Body of pancreas (tissue), 4 donors: ENCODE measurements at places on chromosomes 3 and 15. TPM values are rescaled to one million over a fixed set of nuclear protein-coding genes. Genes with fewer than 3 reads are reported as not detected.

Gene LAMB2
- 337 TPM for total RNA-seq

Gene CHL1
- total RNA-seq = 3.0 TPM

Gene RLBP1
- total RNA-seq = not detected

Gene TMEM40
- not detected for total RNA-seq

Gene THAP10
- total RNA-seq = 1.3 TPM

DNA sequence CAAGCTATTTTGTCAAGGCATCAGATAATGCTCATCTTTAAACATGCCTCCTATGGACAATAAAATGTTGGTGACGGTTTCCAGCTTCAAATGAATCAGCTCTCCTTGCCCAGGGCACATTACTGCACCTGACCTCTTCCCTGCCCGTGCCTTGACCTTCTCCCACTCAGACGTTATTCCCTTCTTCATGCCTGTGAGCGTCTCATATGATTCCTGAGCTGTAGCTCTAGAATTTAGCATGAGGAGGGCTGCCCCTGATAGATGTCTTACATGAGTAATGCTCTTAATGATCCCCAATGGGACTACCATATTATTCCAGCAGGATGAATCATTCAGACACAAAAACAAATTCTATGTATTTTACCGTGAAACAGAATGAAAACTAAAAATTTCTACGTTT is 762.7 kb downstream of the ROBO1 start:
- no peaks in the 10 kb centered on the region for H3K4me1 ChIP-seq
- H3K4me3 ChIP-seq = no peak overlapping the region
- DNase-seq = no peak
- no peaks in the 10 kb centered on the region for H3K27me3 ChIP-seq
- no peak overlapping the region for H3K27ac ChIP-seq

DNA sequence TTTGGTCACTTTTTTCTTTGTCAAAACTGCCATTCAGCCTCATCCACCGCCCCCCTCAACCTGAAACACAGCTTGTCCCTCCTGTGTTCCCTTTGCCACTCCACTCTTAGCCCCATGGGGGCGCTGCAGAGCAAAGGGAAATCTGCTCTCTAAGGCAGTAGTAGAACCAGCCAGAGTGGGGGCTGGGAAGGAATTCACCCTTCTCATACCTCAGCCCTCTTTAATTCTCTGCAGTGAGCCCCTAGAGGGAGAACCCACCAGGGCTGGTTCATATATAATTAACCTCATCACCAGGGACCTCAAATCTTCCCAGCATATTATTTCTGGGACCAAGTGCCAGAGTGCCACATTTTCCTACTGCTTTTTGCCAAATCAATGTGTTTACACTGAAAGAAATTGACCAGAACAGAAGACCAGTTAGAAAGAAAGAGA is 2.8 kb upstream of the BCL6 start:
- no peak overlapping the region for H3K27ac ChIP-seq
- peak; percentile 93 for DNase-seq
- no peaks in the 10 kb centered on the region for H3K27me3 ChIP-seq
- peaks cover 40% of the 10 kb centered on the region for H3K4me1 ChIP-seq
- no peaks in the 10 kb centered on the region for H3K36me3 ChIP-seq

- no peak overlapping the region for H3K27ac ChIP-seq
- no peaks in the 10 kb centered on the region for H3K36me3 ChIP-seq
- DNase-seq = no peak
- no peaks in the 10 kb centered on the region for H3K27me3 ChIP-seq
Observed at GRCh38 chr3:144593881-144594280, 622.3 kb downstream of the DIPK2A start.

DNA sequence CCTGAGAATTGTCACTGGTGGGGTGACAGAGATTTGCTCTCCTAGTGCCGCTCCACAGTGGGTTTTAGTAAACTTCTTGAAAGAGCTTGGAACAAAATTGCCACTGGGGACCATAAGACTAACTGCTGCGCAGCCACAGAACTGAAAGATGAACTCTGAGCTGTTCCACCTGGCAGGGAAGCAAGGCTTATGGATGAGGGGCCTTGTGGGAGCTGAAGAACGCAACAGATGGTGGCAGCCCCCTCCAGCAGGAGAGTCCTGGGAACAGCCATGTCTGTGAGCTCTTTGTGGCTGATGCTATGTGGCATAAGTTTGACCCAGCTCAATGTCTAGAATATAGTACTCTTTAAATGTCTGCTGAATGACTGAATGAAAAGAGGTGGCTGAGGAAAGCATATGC is 66.8 kb upstream of the C2CD4B start:
- no peak overlapping the region for H3K4me3 ChIP-seq
- H3K36me3 ChIP-seq = no peaks in the 10 kb centered on the region
- DNase-seq = no peak
- H3K4me1 ChIP-seq = no peaks in the 10 kb centered on the region
- no peaks in the 10 kb centered on the region for H3K27me3 ChIP-seq

DNA sequence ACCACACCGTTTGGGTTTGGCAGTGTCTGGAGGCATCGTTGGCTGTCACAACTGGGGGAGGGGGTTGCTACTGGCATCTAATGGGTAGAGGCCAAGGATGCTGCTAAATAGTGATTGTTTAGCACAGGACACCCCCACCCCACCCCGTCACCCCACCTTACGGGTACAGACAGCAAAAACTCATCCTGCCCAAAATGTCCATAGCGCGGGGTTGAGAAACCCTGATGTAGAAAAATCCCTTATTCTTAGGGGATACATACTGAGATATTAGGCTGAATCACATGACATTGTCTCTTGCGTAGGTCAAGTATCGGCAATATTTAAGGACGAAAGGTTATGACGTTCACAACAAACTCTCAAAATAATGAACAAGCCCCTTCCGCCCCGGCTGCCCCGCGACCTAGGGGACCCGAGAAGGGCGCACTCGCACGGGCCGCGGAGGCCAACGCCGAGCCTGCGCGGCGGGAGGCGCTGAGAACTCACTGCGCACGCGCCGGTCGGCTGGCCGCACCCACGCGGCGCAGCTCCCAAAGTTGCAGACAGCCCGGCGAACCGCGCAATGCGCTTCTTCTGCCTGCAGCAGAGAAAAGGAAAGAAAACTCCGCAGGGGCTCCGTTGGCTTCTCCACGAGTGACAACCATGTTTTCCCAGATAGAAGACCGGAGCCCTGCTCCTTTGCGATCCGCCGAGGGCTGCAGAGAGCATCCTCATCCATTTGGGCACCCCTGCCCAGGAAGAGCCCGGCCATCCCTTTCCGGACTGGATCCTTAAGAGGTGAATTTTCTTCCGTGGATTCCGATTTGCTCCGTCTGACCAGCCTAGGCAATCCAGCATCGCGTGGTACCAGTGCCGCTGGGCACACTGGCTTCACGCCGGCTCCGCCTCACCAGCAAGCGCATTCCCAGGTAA is 136.8 kb upstream of the CCDC54 start:
- peak; percentile 65 for DNase-seq
- H3K4me3 ChIP-seq = peak overlapping the region; percentile 73
- no peaks in the 10 kb centered on the region for H3K27me3 ChIP-seq
- peak overlapping the region; percentile 54 for H3K27ac ChIP-seq

DNA sequence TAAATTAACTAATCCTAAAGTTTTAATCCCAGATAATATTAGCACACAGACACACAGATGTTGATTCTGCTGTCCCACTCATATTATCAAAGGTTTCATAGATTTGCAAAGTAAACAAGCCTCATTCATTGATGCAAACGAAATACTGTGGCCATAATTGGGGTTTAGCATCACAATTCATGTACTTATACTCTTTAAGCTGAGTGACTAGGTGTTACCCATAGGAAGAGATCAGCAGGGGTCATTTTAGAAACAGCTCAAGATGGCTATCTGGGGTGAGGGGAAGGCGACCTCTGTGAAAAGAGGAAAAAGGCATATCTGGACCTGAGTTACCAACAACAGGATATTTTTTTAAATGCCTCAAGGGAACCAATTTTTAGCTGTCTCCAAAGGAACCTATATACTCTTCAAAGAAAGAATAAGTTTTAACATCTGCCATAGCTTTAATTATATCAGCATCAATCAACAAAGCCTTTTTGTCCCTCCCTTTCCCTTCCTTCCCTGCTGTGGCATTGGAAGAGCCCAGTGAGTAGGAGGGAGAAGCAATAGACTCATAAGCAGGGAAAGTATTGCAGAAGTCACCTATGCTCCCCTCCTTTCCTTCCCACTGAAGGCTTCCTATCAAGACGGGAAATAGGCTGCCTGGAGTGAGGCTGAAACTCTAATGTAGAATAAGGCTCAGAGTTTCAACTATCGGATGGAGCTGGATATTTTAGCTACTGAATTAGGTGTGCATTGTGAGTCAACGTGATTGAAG is 553.4 kb downstream of the ZIC1 start:
- H3K4me1 ChIP-seq = no peaks in the 10 kb centered on the region
- H3K36me3 ChIP-seq = no peaks in the 10 kb centered on the region
- no peak overlapping the region for H3K4me3 ChIP-seq
- H3K27me3 ChIP-seq = no peaks in the 10 kb centered on the region

DNA sequence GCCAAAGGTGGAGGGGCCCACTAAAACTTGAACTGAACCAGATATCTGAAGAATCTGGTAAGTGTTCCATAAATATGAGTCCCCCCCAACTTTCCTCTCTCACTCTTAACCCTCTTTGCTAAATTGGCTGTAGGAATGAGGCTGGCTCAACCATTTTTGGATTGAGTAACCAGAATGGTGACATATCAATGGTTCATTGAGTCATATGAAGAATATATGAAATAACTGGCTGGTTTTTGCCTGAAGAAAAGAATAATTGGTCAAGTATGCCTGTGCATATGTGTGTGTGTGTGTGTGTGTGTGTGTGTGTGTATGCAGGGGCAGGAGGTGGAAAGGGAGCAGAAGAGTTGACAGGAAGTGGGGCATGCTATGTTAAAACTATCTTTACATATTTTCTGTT is 472.9 kb upstream of the THBS1 start:
- no peaks in the 10 kb centered on the region for H3K4me1 ChIP-seq
- H3K27me3 ChIP-seq = no peaks in the 10 kb centered on the region
- DNase-seq = no peak
- H3K36me3 ChIP-seq = no peaks in the 10 kb centered on the region
- H3K4me3 ChIP-seq = no peak overlapping the region

DNA sequence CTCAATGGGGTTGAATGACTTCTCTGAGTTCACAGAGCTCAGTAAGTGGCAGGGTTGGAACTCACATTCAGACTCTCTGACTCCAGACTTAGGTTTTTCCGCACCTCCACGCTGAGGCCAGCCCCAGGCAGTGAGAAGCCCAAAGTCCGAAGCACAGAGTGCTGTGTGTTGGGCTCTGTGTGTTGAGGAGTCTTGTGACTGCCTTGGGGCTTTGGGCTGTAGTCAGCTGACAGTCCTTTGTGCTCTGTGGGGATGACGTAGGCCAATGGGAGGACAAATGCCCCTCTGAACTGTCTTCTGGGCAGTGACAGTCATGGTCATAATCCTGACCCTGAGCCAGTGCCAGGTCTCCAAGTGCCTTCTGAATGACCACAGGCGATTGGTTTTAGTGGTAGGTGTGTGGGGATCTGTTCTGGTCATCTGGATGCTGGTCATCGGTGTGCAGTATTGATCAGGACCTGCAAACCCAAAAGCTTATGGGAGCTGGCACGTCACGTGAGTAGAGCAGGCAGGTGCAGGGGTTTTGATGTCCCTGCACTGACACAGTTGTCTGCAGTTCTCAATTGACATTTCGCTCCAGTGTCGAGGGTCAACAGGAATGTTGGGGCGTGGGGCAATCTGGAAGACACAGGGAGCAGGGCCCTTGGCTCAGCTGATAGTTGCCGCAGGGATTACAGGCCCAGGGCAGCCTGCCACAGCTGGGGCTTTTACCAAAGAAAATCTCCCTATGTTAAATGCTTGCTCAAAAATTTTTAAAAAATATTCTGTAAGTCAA is 45.3 kb downstream of the CAPN3 start:
- no peaks in the 10 kb centered on the region for H3K27me3 ChIP-seq
- H3K36me3 ChIP-seq = no peaks in the 10 kb centered on the region
- H3K4me3 ChIP-seq = no peak overlapping the region
- DNase-seq = no peak
- H3K27ac ChIP-seq = no peak overlapping the region

DNA sequence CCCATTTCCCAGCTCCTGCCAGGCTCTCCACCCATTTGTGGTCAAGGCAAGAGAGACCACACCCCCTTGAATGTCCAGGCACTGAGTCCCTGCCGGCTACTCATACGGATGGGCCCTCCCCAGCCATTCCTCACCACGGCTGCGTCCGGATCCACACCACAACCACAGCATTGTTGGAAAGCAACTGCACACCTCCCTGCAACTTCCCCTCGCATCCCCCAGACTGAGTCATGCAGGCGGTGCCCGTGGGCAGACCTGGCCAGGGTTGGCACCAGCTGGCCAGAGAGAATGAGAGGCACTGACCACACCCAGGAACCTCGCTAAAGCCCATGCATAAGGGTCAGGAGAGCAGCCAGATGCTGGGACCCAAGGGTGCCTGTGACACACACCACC is 30.5 kb downstream of the LOXL1 start:
- DNase-seq = no peak
- H3K36me3 ChIP-seq = no peaks in the 10 kb centered on the region
- H3K27ac ChIP-seq = no peak overlapping the region
- no peak overlapping the region for H3K4me3 ChIP-seq

GRCh38 chr3:74590620-74591262 is 23.7 kb downstream of the CNTN3 start:
- no peaks in the 10 kb centered on the region for H3K36me3 ChIP-seq
- H3K27me3 ChIP-seq = no peaks in the 10 kb centered on the region
- no peak overlapping the region for H3K27ac ChIP-seq
- peaks cover 6% of the 10 kb centered on the region for H3K4me1 ChIP-seq

DNA sequence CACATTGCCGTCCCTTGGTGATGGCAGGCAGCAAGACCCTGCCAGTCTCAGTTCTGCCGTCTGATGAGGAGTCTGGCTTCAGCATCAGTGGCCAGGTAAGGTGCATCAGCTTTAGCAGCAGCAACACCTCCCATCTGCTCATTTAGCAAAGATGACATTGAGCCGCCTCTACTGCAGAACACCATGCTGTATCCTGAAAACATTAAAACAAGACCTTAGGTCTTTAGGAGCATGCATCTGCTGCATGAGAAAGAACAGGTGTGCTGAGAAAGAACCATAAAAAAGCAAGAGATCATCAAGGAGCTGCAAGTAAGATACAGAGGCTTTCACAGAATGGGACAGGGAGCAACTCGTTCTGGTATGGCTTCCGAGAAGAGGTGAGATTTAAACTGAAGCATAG is 87.5 kb downstream of the SCN11A start:
- DNase-seq = no peak
- no peak overlapping the region for H3K4me3 ChIP-seq
- no peaks in the 10 kb centered on the region for H3K27me3 ChIP-seq
- H3K27ac ChIP-seq = no peak overlapping the region
- H3K36me3 ChIP-seq = no peaks in the 10 kb centered on the region
